Fibroblast of lung (primary cell): ENCODE measurements at places on chromosomes 6 and 20. TPM values are rescaled to one million over a fixed set of nuclear protein-coding genes. Genes with fewer than 3 reads are reported as not detected.
A peak's percentile ranks its signal among the peaks of the same experiment; 100 is the strongest.

The AGER gene
- total RNA-seq: 0.26 and 0.50 TPM in 2 replicates

DNA sequence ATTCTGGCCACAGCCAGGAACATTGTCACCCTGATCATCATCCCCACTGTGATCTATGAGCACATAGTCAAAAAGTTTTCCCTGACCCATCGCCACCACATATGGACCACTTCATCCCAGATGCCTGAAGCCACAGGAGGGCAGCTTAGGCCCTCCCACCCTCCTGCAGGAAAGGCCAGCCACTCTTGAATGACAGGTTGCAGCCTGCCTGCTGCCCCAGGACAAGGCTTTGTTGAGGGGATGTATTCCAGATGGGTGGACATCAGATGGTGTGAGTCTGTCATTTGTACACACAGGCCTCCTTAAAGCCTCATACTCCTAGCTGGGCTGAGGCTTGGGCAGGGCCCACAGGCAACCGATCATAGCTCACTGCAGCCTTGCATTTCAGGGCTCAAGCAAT lies 30.8 kb downstream of the DPPA5 start:
- DNase-seq: no peak

DNA sequence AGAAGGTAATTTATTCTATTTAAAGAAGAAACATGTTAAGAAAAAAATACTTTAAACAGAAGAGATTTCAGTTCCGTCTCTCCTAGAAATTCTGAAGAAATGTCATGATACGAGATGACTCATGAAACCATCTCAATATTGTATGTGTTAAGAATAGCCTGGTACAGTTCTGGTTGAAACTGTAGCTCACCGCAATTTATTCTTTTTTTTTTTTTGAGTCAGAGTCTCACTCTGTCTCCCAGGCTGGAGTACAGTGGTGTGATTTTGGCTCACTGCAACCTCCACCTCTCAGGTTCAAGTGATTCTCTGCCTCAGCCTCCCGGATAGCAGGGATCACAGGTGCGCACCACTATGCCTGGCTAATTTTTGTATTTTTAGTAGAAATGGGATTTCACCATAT lies 103.3 kb downstream of the ARHGAP18 start:
- peak; percentile 62 for DNase-seq

DNA sequence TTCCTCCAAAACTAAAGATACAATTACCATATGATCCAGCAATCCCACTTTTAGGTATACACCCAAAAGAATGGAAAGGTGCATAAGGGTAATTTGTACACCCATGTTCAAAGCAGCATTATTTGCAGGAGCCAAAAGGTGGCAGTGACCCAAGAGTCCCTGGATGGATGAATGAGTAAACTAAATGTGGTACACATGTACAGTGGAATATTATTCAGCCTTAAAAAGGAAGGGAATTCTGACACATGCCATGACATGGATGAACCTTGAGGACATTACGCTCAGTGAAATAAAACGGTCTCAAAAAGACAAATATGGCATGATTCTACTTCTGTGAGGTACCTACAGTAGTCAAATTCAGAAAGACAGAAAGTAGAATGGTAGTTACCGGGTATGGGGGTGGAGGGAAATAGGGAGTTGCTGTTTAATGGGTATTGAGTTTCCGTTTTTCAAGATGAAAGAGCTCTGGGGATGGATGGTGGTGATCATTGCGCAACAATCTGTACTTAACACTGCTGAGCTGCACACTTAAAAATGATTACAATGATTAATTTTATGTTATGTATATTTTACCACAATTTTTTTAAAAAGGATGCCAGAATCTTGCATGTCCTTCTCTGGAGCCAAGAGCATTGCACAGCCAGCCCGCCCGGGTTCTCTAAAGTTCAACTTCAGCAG lies 518.9 kb upstream of the JARID2 start:
- peak; percentile 93 for DNase-seq
